ENCODE measurements at places on chromosomes 4 and X.

DNA sequence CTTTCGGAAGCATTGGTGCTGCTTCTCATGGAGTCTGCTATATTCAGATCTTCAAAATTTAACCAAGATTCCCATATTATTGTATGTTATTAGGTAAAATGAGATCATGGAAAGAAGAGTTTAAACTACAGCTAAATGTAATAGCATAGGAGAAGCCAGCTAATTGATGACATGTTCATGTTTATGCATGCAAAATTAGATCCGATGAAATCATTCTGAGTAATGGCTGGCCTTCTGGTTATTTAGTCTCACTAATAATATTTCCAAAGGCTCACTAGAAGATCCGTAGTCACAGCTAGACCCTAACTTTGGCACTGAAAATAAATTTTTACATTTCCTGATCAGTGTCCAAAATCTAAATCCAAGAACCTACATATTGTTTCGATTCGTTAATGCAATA is 19.8 kb upstream of the PHKA2 start:
- no peak for DNase-seq

- no peak for DNase-seq
Measured at GRCh38 chr4:6116696-6117285, 83.6 kb downstream of the JAKMIP1 start.

GRCh38 chr4:146495269-146495668 is 26.5 kb downstream of the SLC10A7 start:
- DNase-seq: no peak

DNA sequence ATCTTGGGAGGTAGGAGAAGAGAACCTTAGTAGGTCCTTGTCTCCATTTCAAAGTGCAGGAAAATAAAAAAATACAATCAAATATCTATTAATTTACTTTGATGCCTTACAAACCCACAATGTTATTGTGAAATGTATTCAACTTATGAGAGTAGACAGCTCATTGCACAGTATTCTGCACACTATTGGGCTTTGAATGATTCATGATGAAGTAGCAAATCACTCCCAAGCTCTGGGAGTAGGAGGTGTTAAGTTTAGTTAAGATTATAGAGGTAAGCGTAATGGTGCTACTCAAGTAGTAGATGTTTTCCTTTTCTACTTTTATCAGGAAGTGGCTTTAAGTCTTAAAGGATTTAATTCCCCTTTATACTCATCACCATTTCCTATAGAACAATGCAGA is 32.8 kb upstream of the TMPRSS11A start:
- no peak for DNase-seq

DNA sequence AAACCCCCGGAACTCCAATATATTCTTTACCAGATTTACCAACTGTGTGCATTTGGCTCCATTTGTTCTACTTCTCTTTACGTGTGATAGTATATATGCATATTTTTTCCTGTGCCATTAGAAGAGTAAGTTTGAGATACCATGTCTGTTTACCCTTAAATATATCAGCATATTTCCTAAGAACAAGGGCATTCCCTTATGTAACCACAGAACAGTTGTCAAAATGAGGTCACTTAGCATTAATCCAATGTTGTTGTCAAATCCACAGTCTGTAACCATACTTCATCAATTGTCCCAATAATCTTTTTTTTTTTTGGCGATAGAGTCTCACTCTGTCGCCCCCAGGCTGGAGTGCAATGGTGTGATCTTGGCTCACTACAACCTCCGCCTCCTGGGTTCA is 55.2 kb downstream of the TBC1D14 start:
- DNase-seq: no peak

Measured in NT2/D1 (cell line).